ENCODE measurements at places on chromosomes 1 and 21. TPM values are rescaled to one million over a fixed set of nuclear protein-coding genes. Genes with fewer than 3 reads are reported as not detected.
A peak's percentile ranks its signal among the peaks of the same experiment; 100 is the strongest.

GRCh38 chr1:113983391-113983790 lies 4.1 kb downstream of the OLFML3 start:
- DNase-seq, result peak; percentile 18

- DNase-seq, result no peak
Measured at GRCh38 chr1:19009882-19010321, 53.4 kb upstream of the IFFO2 start.

GRCh38 chr21:18041012-18041411 lies 203.6 kb upstream of the CHODL start:
- DNase-seq, result no peak

DNA sequence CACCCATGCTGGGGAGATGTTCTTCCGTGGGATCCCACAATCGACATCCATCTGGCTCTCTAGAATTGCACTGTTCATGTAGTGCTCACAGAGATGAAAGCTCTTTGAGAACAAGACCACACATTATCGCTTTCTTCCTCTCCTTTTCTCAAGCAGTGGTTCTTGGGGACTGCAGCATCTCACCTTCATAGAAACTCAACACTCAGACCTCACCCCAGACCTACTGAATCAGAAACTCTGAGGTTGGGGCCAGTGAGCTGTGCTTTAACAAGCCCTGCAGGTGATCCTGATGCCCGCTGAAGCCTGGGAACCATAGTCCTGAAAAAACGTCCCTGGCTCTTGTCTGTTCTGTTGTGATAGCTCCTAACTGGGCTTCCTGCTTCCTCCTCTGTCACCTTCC lies 251.3 kb upstream of the FGGY start:
- DNase-seq, result no peak

DNA sequence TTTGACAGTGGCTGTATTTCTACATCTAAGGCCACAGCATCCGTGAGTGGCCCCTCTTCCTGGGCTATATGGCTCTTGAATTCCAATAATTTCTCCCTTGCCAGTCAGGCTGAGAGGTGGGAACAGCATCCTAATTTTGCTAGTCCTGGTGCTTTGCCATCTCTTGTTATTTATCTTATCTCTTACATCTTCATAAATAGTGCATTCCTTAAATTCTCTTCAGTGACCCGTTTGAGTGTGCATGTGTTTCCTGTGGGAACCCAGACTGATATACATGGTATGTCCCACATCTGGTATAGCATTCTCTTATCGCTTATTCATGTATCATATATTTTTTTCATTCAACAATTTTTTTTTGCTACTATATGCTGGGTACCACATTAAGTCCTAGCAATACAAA lies 9.9 kb downstream of the S100A11 start:
- DNase-seq, result no peak

DNA sequence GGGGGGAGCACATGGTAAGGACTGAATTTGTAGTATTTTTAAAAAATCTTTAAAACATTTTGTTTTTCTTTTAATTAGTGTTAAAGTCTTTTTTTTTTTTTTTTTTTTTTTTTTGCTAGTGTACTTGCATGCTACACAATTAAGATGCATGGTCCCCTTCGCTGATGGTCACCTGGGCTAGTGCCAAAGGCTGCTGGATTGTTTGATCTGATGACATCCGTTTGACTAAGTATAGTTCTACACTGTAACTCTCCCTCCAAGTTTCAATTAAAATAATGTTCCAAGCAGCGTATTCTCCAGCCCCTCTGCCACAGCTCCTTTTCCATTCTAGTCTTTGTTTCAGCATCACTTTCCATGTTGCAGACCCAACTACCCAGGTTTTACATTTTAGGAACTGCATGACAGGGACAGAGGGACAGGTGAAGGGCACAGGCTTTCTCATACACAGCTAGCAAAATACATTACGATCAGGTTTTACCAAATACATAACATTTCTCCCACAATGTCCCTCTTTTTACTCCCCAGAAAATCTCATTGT lies 852 bp upstream of the RAVER2 start:
- DNase-seq, result no peak

DNA sequence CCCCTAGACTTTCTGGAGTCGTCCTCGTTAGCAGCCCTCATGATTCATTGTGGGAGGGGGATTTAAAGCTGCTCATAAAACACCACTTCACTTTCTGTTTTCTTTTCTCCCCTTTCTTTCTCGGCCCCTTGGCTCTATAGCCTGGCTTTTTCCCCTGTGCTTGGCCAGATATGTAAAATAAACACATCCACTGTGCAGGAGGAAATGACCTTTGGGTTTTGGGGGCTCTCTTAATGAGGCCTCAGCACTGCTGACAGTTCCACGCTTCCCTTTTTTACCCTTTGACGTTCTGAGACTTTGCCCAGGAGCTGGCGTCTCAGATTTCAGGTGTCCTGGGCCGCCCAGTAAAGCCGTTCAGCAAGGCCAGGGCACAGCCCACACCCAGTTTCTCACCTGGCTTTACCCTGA lies 65.7 kb downstream of the RUNX3 start:
- no peak for DNase-seq

DNA sequence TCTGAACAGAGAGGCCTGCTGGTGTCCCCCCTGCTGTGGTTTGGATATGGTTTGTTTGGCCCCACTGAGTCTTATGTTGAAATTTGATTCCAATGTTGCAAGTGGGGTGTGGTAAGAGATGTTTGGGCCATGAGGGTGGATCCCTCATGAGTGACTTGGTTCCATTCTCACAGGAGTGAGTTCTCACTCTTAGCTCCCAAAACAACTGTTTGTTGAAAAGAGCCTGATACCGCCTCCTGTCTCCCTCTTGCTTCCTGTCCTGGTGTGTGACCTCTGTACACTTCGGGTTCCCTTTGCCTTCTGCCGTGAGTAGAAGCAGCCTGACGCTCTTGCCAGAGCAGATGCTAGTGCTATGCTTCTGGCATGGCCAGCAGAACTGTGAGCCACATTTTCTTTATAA lies 60.5 kb downstream of the C21orf91 start:
- no peak for DNase-seq

DNA sequence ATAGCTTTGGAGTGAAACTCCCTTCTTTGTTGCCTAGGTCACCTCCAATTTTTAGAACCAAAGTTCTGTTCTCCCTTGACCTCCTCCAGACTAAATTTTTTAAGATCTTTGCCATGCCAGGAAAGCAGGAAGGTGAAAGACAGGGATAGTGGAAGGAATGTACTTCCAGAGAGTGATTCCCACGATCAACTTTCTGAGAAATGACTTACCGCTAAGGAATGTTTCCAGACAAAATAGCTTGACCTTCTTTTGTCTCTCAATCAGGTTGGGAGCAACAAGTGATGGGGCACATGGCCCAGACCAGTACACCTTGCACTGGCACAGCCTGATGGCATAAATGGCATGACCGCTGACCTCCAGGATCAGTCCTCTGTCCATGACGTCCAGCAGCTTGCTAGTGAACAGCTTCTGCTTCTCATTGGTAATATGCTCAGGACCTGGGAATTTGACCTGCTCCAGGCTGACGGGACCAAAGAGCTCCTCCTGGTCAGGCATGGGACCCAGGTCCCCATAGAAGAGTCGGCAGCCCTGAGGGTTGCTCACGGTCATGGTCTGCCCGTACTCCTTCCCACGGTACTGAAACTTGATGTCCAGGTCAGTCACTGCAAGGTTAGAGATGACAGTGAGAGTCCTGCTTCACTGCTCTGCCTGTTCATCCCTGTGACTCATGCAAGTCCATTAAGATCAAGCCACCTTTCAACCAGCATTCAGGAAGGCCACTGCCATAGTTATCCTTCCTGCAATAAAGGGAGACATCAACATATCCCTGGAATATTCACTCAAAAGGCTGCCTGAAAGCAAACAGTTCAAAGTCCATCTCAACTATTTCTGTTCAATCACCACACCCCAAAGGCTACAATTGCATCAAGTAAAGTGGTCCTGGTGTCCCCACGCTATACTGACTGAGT lies 6.2 kb upstream of the C1orf74 start:
- no peak for DNase-seq

- no peak for DNase-seq
Measured at GRCh38 chr1:93554883-93555872, 107.3 kb downstream of the FNBP1L start.

DNA sequence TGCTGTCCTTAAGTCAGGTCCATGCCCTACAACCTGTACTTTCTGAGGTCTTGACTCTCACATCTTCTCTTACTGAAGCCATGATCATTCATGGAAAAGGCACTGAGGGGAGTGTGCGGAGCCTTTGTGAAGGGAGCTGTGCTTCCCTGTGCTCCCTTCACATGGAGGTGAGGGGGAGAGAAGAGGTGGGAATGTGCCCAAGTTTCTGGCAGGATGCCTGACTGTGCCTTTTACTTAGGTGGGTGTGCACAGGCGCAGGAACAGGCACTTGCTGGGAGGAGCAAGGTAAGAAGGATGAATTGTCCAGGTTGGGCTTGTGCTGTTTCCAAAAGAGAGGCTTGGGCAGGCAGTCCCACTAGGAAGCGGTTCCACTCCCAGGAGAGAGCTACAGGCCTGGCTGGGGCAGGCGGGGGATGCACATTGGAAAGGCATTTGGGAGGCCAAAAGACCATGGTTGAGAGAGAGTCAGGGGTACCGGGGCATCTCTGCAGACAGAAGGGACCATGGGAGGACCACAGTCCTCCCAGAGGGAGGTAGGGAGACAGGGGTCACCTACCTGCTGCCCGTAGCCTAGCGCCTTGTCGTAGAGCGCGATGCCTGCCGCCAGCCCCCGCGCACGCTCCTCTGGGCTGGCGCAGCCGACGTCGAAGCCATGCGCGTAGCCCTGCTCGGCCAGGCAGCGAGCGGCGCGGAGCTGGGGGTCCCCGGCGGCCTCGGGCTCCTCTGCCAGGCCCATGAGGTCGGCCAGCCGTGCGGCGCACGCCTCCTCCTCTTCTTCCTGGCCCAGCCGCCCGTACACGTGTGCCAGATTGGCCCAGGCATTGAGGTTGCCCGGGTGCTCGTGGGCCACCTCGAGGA lies 853 bp downstream of the TTC22 start:
- DNase-seq, result no peak

- DNase-seq, result no peak
Measured at GRCh38 chr1:231576804-231577718, 48.6 kb downstream of the TSNAX start.

DNA sequence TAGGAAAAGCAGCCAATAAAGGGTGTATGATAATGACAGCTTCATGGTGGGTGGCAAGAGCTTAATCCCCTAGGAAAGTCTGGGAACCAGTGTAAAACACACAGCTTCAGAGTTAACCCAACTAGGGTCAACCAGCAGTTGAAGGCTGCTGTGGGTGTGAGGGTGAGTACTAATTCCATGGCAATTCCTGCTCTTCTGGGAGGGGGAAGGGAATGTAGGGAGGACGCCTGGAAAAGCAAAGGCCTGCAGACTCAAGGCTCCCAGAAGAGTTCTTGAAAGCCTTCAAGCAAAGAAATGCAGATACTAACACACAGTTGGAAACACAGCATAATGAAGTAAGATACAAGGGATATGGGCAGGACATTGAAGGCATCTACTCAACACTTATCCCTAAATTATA lies 28.1 kb downstream of the TTLL7 start:
- DNase-seq, result no peak

DNA sequence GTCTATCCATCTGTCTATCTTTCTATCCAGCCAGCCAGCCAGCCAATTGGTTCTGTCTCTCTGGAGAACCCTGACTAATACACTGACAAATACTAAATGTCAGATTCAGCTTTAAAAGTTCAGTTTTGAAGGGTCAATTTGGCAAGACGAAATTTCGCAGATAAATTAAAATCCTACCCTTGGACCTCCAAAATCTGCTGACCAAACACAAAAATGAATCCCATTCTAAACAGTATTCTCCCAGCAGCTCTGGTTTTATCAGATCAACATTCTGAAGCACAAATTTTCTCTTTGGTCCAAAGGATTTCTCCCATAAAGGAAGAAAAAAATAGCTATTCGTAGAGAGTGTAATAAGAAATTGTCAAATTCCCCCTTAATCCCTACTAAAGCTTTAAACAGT lies 248.6 kb downstream of the RERE start:
- no peak for DNase-seq

DNA sequence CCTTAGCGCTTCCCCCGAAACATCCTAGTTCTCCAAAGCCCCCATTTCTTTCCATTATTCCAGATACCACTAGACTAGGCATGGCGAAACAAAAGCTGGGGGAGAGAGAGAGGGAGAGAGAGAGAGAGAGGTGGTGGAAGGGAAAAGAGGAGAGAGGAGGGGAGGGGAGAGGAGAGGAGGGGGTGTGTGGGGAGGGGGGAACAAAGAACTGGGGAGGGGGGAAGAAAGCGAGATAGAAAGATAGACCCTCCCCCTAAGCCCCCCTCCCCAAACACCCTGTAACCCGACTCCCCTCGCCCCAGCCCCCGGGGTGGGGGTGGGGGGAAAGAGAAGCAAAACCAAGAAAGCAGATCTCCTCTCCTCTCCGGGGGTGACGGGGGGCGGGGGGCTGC lies 352 bp downstream of the MEX3A start:
- no peak for DNase-seq

DNA sequence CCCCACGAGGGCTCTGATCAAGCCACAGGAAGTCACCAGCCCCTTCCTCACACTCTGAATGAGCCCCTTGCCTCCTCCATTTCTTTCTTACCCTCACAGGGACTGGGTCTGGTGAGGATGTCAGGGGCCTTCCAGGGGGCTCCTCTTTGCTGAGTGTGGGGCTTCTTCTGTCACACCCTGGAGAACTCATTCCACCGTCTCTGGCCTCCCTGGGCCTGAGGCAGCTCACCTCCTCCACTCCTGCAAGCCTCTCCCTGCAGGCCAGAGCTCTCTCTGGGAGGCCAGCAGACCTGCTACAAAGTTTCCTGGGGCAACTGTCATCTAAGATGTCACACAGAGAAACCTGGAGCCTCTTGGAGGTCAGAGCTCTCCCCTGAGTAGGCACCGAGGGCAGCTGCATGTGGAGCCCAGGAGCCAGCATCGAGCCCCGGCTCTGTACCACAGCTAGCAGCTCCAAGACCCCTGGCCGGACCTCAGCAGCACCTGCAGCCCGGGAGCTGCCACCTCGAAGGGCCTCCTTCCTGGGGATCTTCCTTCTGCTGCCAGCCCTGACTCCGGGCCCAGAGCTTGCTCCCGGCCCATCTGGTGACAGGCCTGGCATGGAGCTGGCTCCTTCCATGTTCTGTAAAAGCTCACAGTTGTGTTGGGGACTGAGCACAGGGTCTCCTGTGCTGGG lies 1.1 kb downstream of the SPOCD1 start:
- DNase-seq, result no peak

DNA sequence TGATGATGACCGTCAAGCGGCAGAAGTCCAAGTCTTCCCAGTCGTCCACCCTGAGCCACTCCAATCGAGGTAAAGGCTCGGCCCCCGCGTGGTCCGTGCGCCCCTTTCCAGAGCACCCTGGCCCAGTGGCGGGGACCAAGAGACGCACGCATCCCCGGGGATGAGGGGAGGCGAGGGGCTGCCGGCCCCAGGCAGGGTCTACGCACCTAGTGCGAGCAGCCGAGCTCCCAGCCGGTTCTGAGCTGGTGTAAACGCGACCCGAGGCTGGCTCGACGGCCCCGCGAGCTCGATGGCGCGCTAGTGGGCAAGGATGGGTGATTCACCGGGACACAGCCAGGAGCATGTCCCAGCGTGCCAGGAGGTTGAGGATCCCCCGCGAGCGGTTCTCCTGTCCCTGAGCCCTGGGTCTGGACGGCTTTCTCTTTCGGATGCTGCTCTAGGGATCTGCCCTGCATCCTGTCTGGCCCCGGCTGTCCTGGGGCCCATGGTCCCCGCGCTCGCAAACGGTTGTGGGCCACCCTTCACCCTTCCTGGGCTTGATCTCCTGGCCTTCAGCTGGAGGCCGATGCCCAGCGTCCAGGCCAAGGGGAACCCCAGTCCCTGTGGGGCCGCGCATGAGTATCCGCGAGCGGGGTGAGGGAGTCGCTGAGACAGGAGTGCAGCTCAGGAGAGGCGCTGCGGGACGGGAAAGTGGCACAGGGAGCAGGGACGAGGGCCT lies 689 bp downstream of the PKP1 start:
- no peak for DNase-seq

LAX1 gene
- total RNA-seq, result 3.6 TPM

OR2AK2 gene
- not detected for total RNA-seq

ELOA gene
- total RNA-seq, result 69.2 TPM

AJAP1 gene
- total RNA-seq, result 0.54 TPM

Measured in upper lobe of left lung (tissue), 6 donors.